Amniotic stem cell (primary cell): ENCODE measurements at places on chromosomes 1 and 21.

DNA sequence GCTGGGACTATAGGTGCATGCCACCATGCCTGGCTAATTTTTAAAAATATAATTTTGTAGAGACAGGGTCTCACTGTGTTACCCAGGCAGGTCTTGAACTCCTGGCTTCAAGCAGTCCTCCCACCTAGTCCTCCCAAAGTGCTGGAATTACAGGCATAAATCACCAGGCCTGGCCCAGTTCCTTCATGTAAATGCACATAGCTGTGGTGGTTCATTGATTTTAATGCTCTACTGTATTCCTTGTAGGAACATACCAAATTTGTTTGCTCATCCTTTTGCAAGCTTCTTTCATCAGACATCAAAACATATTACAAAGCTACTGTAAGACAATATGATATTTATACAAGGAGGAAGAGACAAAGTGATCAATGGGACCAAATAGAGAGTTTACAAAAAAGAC lies 237.5 kb upstream of the ESRRG start:
- no peak for DNase-seq

DNA sequence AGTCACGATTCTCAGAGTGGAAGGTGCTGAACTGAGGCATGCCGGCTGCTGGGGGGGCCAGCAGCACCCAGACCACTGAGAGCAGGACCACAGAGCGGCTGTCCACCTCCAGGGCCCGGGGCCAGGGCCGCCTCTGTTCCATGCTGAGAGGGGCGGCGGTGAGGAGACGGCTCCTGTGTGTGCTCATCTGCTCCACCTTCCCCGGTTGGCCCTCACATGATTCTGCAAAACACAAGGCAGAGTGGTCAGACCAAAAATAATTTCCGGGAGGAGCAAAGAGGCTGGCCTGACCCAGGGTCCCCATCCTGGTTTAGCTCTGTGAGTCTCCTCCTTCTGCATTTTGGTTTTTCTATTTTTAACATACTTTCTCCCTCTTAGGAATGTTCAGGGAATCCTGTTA lies 26.4 kb downstream of the PLXNA2 start:
- no peak for DNase-seq

GRCh38 chr1:170539154-170539553 lies 7.2 kb downstream of the GORAB start:
- DNase-seq = no peak

DNA sequence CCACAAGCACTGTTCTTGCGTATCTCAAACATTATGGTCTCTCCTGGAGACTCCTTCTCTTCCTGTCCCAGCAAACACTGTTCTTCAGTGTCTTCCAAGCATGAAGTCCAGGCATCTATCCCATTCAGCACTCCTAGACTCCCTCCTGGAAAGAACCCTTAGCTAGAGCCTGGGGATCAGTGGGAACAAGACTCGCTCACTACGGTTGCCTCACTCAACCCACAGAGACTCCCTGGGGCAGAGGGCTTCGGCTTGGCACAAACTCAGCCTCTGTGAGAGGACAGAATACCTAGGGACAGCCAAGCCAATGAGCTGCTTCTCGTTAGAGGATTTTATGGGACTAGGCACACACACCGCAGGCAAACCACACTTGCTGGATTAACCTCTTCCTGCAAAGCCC lies 86.5 kb upstream of the IPO9 start:
- DNase-seq = no peak

- no peak for DNase-seq
These were observed 20.9 kb upstream of the TGFB2 start for GRCh38 chr1:218324226-218324580.

DNA sequence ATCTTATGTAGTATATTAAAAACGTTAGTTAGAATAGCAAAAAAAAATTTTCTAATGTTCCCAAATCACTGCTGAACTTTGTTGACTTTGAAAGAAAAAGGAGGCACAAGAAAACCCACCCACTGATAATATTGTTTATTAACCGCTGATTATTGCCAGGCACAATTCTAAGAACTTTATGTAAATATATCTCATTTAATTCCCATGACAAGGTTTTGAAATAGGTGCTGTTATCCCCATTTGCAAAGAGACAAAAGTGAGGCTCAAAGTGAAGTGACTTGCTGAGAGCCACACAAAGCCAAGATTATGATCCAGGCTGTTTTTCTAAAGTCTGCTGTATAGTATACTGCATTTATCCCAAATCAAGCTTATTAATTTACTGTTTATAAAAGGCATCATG lies 56.4 kb downstream of the SASS6 start:
- DNase-seq = no peak
